SW 1271 (cell line): ENCODE measurements at places on chromosomes 13 and 19.

DNA sequence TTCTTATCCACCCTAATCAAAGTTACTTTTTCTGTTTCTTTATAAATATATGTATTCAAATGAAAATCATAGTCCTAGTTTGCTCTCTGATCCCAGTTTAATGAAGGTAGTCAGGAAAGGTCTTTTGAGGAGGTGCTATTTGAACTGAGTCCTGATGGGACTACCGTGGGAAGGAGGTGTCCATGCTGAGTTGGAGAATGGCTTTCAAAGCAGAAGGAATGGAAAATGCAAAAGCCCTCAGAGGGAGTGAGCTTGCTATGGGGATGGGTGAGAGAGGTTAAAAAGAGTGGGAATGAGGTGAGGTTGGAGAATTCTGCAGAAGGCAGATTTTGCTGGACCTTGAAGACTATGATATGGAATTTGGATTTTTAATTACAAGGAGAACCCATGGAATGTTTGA is 193.6 kb downstream of the GPC6 start:
- DNase-seq, result no peak

DNA sequence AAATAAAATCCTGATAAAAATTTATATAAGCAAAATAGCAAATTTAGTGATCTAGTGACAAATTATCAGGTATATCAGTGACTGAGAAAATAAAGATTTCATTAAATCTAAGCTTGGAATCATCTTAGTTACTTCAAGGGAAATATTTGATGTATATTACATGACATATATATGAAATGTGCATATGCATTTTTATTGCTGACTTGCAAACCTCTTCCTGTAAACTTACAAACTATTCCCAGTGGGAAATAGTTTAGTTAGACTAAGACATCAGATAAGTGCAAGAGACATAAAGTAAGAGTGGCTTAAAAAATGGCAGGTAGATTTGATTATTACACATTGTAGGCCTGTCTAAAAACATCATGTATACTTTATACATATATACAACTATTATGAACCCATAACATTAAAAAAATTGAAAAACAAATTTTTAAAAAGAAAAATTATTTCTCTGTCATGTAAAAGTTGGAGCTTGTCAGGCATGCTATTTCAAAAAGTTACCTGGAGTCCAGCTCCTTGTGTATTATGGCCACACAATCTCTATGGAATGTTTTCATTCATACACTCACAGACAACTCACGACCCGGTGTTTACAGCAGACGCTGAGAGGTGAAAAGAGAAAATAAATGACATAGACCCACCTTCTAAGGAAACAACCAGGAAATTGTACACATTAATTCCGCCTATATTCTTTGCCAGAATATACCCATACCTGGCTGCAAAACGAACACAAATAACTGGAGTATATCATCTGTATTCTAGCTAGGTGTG is 724.5 kb downstream of the SLITRK6 start:
- no peak for DNase-seq

GRCh38 chr13:94480672-94481145 is 1.2 kb upstream of the DCT start:
- no peak for DNase-seq

GRCh38 chr13:36356058-36356457 is 9.9 kb upstream of the SPART start:
- DNase-seq, result no peak

- DNase-seq, result no peak
Measured at GRCh38 chr19:18020212-18021085, 12.5 kb downstream of the ARRDC2 start.

- no peak for DNase-seq
Measured at GRCh38 chr19:32651729-32652140, 23.2 kb downstream of the ANKRD27 start.

DNA sequence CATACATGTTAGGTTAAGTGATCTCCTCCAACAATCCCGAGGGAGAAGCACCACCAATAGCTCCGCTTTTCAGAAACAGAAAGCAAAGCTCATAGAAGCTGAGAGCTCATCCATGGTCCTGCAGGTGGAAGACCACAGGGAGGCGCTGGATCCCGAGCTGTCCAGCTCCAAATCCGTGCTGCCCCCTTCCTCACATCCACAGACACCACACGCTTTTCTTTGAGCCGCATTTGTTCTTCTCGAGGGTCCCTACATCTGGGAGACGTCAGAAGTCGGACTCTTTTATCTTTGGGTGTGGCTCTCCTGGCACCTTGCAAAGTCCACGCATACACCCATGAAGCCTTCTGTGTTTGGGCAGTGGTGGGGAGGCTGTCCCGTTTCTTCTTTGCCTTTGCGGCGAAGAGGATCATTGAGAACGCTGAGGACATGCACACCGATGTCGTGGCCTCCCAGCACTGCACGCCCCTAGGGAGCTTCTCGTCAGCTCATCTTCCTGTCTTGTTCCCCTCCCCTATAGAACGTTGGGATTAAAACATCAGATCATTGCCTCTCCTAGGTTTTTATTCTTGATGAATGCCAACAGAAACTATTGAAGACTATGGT is 184.8 kb downstream of the TEX29 start:
- DNase-seq, result no peak

DNA sequence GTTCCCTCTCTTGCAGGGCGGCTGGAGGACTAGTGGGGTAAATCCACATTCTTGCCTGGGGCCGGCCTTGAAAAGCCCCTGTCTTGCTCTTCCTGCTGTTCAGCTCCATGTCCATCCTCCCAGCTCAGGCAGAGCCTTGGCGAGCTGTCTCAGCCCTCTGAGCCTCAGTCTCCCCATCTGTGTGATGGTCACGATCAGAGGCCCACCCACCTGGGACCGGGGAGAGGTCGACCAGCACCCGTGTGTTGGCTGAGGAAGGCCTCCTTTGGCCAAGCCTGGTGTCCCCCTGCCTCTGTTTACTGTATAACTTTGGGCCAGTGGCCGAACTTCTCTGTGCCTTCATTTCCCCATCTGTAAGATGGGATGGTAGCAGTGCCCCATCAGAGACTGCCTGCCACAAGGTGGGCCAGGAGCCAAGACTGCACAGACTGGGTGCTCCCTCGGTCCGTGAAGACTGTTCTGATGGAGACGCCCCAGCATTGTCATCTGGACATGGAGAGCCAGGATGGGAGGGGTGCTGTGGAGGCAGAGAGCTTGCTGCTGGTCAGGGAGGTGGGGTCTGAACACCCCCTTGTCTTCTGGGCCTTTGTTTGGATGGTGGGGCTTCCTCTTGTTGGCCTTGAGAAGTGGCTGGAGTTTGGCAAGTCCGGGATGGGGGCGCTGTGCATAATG is 18.5 kb downstream of the KLHL26 start:
- DNase-seq, result no peak

- no peak for DNase-seq
Measured at GRCh38 chr13:50219743-50220142, 204.5 kb downstream of the KCNRG start.

GRCh38 chr19:38653028-38653571 is 5.7 kb downstream of the ACTN4 start:
- DNase-seq, result no peak

DNA sequence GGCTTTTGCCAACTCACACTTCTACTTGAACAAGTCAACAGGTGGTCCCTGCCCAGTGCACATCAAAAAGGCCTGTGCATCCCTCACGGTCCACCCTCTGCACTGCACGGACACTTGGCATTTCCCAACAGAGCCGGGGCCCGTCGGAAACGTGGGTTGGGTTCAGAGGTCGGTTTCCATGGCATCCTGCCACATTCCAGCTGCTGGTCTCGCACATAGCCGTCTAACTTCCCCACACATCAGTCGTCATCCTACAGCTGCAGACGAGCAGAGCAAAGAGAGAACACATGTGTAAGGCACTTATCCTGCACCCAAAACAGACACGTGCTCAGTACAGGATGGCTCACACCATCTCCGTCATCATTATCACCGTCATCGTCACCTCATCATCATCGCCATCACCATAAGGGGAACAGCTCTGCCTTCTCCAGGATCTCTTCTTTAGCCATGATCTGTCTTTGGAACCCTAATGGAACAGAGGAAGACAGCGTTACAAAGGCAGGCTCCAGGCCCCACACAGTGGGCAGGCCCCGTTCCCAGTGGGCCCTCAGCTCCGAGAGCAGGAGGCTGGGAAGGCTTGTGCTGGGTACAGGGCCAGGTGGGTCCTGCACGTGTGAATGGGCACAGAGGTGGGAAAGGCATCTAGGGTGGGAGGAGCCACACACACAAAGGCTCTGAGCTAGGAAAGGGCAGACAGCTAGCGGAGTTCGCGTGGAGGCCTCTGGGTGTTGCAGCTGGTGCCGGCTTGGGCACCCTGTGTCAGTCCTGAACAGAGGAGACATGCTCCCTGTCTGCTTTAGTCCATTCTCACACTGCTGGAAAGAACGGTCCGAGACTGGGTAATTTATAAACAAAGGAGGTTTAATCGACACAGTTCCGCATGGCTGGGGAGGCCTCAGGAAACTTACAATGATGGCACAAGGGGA is 170.8 kb upstream of the SOX1 start:
- no peak for DNase-seq

GRCh38 chr19:51821921-51822320 is 27.0 kb downstream of the FPR3 start:
- no peak for DNase-seq

DNA sequence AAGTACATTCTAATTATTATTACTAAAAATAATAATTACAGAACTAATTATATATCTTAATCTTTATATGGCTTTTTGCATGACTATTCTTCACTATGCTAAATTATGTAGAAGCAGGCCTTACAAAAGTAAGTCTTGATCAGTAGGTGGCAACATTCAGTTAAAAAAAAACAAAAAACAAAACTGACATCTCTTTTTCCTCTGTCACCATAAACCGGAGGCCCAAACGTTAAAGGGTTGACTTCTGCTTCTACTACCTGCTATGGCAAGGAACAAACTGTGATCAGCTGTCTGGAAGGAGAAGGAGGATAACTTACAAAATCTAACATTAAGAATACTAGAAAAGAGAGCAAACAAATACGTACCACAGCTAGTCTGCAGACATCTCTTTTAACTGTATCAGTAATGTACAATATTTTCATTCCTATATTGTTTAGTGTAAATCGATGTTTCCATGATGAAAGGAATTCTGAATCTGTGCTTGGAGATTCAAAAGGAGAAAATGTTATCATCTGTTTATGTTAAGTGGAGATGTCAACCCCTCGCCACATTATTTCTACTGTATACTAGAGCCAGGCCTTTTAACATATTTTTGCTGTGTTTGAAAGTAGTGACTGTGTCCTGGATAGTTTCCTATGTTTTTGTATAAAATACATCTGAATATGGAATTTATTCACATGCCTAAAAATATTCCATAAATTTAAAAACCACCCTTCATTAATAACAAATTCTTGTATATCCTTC is 1525.4 kb downstream of the SLITRK1 start:
- no peak for DNase-seq

GRCh38 chr13:107035778-107036177 is 467.8 kb upstream of the ARGLU1 start:
- no peak for DNase-seq

- peak; percentile 1 for DNase-seq
Measured at GRCh38 chr13:36382030-36382429, 35.8 kb upstream of the SPART start.

DNA sequence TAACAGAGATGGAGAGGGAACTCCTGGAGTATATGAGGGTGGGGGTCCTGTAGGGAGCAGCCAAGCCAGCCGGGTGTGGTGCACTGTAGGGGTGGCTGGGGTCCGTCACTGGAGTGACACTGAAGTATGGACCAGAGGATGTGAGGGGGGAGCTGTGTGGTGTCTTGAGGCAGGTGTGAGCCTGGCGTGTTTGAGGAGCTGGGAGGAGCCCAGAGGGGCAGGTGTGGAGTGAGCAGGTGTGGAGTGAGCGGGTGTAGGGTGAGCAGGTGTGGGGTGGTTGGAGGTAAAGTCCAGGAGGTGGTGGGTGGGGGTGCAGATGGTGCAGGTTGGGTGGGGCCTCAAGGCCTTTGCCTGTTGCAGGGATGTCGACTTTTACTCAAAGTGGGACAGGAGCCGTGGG is 5.9 kb downstream of the B3GNT8 start:
- no peak for DNase-seq

- DNase-seq, result no peak
Measured at GRCh38 chr19:54614726-54615125, 15.6 kb upstream of the LILRB1 start.

DNA sequence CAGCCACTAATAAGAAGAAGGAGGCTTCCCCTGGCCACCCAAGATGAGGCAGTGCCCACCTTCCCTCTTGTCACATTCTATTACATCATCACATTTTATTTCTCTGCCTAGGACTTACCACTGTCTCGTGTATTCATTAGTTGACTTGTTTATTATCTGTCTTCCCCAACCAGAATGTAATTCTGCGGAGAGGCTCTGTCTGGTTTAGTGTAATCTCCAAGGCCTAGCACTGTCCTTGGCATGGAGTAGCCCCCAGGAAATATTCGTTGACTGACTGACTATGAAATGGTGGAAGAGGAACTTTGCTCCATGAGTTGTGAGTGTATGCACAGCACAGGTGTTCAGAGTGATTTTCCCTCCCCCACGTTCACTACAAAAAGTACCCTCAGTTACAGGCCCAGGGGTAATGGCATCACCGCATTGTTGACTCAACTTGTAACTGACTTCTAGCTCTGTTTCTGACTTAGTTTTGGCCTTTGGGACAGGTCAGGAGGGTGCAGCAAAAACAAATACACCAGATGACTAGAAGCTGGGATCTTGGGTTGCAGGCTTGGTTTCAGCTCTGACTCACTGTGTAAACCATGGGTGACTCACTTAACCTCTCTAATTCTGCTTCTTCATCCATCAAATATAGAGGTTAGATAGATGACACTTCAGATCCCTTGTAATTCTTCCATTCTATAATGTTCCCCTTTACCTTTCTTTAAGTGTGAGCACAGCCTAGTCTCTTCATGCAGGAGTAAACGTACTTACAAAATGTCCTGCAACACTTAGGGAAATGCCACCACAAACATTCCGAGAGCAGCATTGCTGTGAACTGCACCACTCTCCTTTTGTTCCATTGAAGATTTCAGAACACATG is 229.7 kb downstream of the KCNRG start:
- peak; percentile 8 for DNase-seq

DNA sequence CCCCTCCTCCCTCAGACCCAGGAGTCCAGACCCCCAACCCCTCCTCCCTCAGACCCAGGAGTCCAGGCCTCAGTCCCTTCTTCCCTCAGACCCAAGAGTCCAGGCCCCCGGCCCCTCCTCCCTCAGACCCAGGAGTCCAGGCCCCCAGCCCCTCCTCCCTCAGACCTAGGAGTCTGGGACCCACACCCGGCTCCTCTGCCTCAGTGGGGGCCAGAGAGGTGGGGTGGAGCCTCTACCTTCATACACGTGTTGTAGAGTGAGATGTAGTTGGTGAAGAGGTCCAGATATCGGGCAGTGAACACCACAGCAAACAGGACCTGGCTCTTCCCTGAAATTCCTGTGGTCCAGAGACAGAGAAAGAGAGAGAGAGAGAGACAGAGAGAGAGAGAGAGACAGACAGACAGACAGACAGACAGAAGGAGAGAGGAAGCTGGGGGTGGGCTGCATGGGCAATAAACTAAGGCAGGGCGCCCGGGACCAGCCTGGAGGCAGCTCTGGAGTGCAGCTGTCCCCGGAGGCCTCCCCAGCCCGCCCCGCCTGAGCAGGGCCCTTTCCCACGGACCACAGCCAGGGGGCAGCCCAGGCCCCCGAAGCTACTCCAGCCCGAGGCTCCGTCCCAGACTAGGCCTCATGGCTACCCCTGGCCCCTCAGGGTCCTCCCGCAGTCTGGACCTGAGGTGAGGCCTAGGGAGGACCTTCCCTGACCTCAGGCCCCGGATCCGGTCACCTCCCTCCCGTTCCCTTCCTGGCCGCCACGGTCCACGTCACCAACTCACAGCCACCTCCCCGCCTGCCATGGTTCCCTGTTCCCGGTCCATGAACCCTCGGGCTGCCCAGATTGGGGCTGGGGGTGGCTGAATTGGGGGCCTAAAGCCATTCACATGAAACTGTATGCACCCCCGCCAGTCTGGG is 907 bp downstream of the KDELR1 start:
- DNase-seq, result no peak
